ENCODE measurements at places on chromosomes 1 and 21.

- DNase-seq = no peak
- H3K27ac ChIP-seq = no peak overlapping the region
- H3K4me3 ChIP-seq = no peak overlapping the region
- H3K4me1 ChIP-seq = no peaks in the 10 kb centered on the region
- no peaks in the 10 kb centered on the region for H3K36me3 ChIP-seq
Measured at GRCh38 chr1:85124091-85124490, 75.8 kb upstream of the MCOLN3 start.

GRCh38 chr1:2825487-2826189 is 24.1 kb upstream of the TTC34 start:
- H3K4me1 ChIP-seq = no peaks in the 10 kb centered on the region
- no peak overlapping the region for H3K4me3 ChIP-seq
- no peak for DNase-seq
- no peaks in the 10 kb centered on the region for H3K27me3 ChIP-seq
- no peaks in the 10 kb centered on the region for H3K36me3 ChIP-seq
- no peak overlapping the region for H3K27ac ChIP-seq

DNA sequence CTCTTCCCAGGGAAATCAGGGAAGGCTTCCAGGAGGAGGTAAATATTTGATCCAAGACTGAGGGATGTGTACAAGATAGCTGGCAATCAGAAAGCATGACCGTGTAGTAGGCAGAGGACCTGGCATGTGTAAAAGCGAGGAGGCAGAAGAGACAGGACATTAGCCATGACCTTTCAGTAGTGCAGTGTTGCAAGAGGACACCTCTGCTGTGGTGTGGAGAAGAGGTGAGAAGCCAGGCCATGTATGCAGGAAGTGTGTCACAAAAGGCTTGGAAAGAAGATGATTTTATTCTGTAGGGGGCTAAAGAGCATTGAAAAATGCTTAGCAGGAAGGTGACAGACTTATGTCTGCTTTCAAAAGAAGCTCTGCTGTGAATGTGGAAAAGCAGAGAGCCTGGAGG is 381.0 kb downstream of the ZP4 start:
- no peaks in the 10 kb centered on the region for H3K27me3 ChIP-seq
- H3K4me1 ChIP-seq = no peaks in the 10 kb centered on the region
- no peak for DNase-seq
- peaks cover 27% of the 10 kb centered on the region for H3K36me3 ChIP-seq
- H3K4me3 ChIP-seq = no peak overlapping the region

- DNase-seq = no peak
- no peaks in the 10 kb centered on the region for H3K36me3 ChIP-seq
- no peak overlapping the region for H3K27ac ChIP-seq
- no peaks in the 10 kb centered on the region for H3K27me3 ChIP-seq
- no peak overlapping the region for H3K4me3 ChIP-seq
Measured at GRCh38 chr21:43599728-43600127, 59.6 kb downstream of the HSF2BP start.

DNA sequence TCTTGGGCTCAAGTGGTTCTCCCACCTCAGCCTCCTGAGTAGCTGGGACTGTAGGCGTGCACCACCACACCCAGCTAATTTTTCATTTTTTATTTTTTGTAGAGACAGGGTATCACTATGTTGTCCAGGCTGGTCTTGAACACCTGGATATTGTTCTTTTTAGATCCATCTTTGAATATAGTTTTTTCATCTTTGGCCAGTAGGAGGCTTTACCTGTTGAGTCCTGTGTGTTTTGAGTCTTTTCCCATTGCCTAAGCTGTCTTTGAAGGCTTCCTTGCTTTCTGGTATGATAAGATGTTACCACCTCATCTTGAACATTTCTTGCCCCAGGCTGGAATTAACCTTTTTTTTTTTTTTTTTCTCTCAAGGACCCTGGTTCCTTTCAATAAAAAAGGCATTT is 387.8 kb upstream of the RUNX1 start:
- no peaks in the 10 kb centered on the region for H3K27me3 ChIP-seq
- DNase-seq = no peak
- H3K27ac ChIP-seq = no peak overlapping the region
- no peaks in the 10 kb centered on the region for H3K4me1 ChIP-seq
- H3K4me3 ChIP-seq = no peak overlapping the region
- H3K36me3 ChIP-seq = no peaks in the 10 kb centered on the region

GRCh38 chr1:43834280-43835081 is 99.1 kb upstream of the ARTN start:
- no peaks in the 10 kb centered on the region for H3K36me3 ChIP-seq
- peaks cover 39% of the 10 kb centered on the region for H3K4me1 ChIP-seq
- no peaks in the 10 kb centered on the region for H3K27me3 ChIP-seq
- H3K27ac ChIP-seq = no peak overlapping the region
- no peak overlapping the region for H3K4me3 ChIP-seq

- no peaks in the 10 kb centered on the region for H3K27me3 ChIP-seq
- no peaks in the 10 kb centered on the region for H3K4me1 ChIP-seq
- H3K36me3 ChIP-seq = peaks cover 46% of the 10 kb centered on the region
- no peak overlapping the region for H3K4me3 ChIP-seq
Measured at GRCh38 chr1:3822421-3822820, 26.1 kb upstream of the LRRC47 start.

DNA sequence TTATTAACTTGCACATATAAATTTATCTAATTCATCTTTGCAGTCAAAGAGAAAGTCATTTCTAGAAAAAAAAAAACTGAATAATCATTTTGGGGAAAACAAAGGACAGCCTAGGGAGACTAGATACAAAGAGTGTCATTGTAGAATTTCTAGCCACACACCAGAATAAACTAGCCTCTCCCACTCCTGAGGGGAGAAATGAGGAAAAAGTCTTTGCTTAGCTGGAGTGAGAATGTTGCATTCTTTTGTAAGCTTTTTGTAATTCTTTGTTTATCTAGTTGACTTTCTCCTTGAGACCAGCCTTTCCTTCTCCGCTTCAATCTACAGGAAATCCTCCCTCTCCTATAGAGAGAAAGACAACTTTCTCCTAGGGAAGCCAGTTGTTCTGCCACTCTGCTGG is 15.9 kb upstream of the CGN start:
- H3K27me3 ChIP-seq = no peaks in the 10 kb centered on the region
- H3K4me3 ChIP-seq = no peak overlapping the region
- H3K27ac ChIP-seq = no peak overlapping the region
- DNase-seq = no peak
- no peaks in the 10 kb centered on the region for H3K4me1 ChIP-seq

GRCh38 chr21:41579692-41580091 is 71.7 kb upstream of the TMPRSS2 start:
- DNase-seq = no peak
- H3K27ac ChIP-seq = no peak overlapping the region
- no peaks in the 10 kb centered on the region for H3K4me1 ChIP-seq
- no peaks in the 10 kb centered on the region for H3K36me3 ChIP-seq

DNA sequence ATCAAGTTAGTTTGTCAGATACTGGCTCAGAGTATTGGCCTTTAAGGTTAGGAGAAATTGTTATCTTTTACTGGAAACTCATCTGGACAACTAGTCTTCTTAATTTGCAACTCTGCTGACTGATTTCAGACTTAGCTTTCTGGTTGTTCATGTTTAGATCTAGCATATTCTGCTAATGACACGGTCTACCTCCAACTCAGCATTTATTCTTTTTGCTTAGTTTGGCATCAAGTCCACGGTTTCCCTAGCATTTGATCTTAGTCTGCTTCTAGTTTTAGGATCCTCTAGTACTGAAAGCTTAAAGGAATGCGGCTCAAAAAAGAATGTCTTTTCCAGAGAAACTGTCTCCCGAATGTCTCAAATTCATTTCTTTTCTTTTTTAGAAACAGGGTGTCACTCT is 75.6 kb upstream of the SLFNL1 start:
- H3K36me3 ChIP-seq = no peaks in the 10 kb centered on the region
- H3K4me1 ChIP-seq = peaks cover 42% of the 10 kb centered on the region
- H3K27me3 ChIP-seq = no peaks in the 10 kb centered on the region
- peak overlapping the region; percentile 0 for H3K27ac ChIP-seq
- peak overlapping the region; percentile 42 for H3K4me3 ChIP-seq

DNA sequence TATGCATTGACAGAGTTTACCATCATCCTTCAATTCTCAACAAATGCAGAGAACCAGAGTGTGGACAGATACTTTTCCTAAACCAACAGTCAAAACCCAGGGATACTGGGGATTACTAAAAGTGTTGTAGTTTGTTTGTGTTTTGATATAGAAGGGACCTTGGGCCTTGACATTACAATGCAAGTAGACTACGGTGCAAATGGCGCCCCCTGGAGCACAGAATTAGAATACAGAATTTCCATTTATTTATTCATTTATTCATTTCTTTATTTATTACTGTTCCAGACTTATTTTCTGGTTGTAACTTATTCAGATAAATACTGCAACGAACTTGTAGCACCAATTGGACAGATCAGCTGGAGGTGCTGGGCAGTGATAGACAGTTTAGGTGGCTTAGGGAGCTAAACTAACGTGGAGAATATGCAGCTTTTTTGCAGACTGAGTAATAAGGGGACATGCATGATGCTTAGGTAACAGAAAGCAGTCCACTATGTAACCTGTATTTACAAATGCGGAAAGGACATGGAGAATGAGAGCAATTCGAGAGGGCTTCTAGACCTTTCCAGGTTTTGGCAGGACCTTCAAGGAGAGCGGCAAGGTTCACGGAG is 42.6 kb downstream of the KIRREL1 start:
- no peak overlapping the region for H3K4me3 ChIP-seq
- peaks cover 15% of the 10 kb centered on the region for H3K4me1 ChIP-seq
- H3K36me3 ChIP-seq = peaks cover 6% of the 10 kb centered on the region
- H3K27me3 ChIP-seq = no peaks in the 10 kb centered on the region

DNA sequence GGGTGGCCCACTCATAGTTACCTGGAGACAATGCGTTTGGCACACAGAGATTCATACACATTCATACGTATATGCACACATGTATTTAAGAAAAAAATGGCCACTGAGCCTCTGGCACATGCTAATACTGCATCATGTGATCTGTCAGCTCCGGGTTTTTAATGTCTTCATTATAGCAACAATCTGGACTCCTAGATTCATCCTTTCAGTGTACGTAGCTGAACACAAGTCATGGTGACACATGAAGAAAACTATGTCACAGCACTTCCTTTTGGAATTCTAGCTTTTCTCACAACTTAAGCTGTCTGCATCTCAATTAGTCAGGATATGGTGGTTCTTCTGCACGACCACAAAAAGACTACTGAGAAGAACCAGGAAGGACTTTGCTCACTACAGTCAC is 24.7 kb downstream of the HSF2BP start:
- no peaks in the 10 kb centered on the region for H3K4me1 ChIP-seq
- no peak overlapping the region for H3K27ac ChIP-seq
- no peak for DNase-seq
- H3K4me3 ChIP-seq = no peak overlapping the region

DNA sequence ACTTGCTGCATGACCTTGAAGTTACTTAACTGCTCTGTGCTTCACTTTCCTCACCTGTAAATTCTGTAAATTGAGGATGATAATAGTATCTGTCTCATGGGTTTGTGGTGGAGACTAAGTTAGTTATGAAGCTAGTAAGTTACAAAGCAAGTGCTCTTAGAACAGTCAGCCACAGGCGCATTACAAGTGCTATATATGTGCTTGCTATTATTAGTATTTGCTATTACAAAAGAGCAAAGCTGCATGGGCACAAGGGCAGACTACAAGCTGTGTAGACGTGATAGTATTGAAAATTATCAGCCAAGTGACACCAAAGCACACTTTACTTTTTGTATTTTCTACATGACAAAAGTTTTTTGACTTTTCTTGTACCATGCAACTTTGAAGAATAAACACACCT is 150.9 kb upstream of the CTTNBP2NL start:
- no peak overlapping the region for H3K4me3 ChIP-seq
- H3K27me3 ChIP-seq = no peaks in the 10 kb centered on the region
- H3K36me3 ChIP-seq = no peaks in the 10 kb centered on the region
- no peak for DNase-seq
- no peaks in the 10 kb centered on the region for H3K4me1 ChIP-seq
- H3K27ac ChIP-seq = no peak overlapping the region

- no peaks in the 10 kb centered on the region for H3K27me3 ChIP-seq
- DNase-seq = no peak
- no peak overlapping the region for H3K27ac ChIP-seq
- no peaks in the 10 kb centered on the region for H3K36me3 ChIP-seq
- H3K4me3 ChIP-seq = peak overlapping the region; percentile 44
Measured at GRCh38 chr1:109162626-109163025, 48.7 kb downstream of the ELAPOR1 start.

GRCh38 chr1:59498640-59499039 is 201.7 kb downstream of the FGGY start:
- peak overlapping the region; percentile 44 for H3K4me3 ChIP-seq
- no peaks in the 10 kb centered on the region for H3K36me3 ChIP-seq
- peaks cover 31% of the 10 kb centered on the region for H3K4me1 ChIP-seq
- no peak overlapping the region for H3K27ac ChIP-seq
- H3K27me3 ChIP-seq = no peaks in the 10 kb centered on the region
- no peak for DNase-seq

DNA sequence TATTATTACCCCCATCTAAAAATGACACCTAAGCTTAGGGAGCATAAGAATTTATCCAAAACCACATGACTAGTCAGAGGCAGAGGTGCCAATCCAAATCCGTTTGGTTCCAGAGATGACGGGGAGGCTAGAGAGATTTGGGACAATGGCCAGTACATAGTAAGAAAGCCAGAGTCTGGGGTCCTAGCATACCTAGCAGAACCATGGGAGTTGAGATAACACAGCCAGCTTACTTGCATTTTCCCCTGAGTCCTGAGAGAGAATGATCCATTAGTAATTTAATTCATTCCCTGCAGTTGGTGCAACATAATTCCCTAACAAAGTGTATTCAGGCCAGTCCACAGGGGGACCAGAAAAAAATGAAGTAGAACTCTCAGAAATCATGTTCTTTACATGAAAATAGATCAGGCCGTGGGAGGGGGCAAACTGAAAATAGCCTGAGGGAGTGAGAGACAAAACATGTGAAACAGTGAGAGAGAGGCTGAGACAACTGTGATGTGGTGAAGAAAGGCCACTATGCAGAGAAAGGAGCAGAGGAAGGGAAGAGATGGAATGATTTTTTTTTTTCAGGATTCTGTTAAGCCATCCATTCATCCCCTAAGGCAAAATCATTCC is 243.3 kb downstream of the BRINP2 start:
- no peak overlapping the region for H3K4me3 ChIP-seq
- H3K4me1 ChIP-seq = no peaks in the 10 kb centered on the region
- H3K27ac ChIP-seq = no peak overlapping the region

- H3K27ac ChIP-seq = no peak overlapping the region
- no peaks in the 10 kb centered on the region for H3K36me3 ChIP-seq
- H3K4me1 ChIP-seq = peaks cover 11% of the 10 kb centered on the region
- DNase-seq = no peak
- no peak overlapping the region for H3K4me3 ChIP-seq
Measured at GRCh38 chr1:8987881-8988617, 38.2 kb downstream of the SLC2A7 start.

- peaks cover 3% of the 10 kb centered on the region for H3K36me3 ChIP-seq
- no peaks in the 10 kb centered on the region for H3K27me3 ChIP-seq
- peaks cover 64% of the 10 kb centered on the region for H3K4me1 ChIP-seq
Measured at GRCh38 chr1:15881961-15882360, 34.5 kb downstream of the SPEN start.

- no peaks in the 10 kb centered on the region for H3K4me1 ChIP-seq
- no peaks in the 10 kb centered on the region for H3K36me3 ChIP-seq
- DNase-seq = no peak
- no peaks in the 10 kb centered on the region for H3K27me3 ChIP-seq
Measured at GRCh38 chr1:59682396-59683080, 132.2 kb upstream of the HOOK1 start.

Data from thoracic aorta (tissue), 2 donors.